ENCODE measurements at places on chromosomes 5 and 9.

- DNase-seq, result no peak
Observed at GRCh38 chr5:12292610-12293204, 388.5 kb upstream of the CTNND2 start.

DNA sequence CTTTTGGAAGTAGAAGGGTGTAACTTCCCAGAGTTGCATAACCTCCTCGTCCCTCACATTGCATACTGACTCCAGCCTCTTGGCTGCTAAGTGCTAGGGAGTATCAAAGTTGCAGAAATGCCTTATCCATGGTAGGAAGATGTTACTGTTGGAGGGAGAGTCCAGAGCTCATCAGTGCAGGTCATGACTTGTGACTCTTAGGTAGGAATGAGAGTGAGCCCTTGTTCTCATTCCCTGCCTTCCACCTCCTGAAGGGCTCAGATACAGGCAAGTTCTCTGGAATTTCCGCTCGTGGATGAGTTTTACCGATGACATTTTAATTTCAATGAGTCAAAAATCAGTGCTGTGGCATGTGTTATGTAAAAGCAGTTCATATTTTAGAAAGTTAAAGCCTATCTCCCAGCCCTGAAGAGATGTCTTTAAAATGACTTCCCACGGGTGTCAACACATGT, 17.0 kb downstream of the IRX1 start:
- DNase-seq, result no peak

DNA sequence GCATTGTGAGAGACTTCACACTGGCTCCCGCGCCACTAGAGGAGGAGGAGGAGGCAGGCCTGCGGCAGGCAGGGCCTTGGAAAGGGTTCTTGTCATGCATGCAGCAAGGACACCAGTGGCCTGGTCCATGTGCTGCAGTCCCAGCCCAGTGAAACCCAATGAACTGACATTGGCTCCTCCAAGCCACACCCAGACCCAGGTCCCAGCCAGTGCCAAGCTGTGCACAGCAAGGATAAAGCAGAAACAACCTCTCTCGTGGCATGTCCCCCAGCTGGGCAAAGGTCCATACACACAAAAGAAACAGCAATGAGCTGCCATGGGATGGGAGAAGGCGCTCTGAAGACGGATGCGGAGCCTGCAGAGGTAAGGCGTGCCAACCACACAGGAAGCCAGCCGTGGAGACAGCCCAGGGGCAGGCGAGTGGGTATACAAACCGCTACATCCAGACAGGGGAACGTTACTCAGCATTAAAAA, 89.2 kb downstream of the SEMA4D start:
- DNase-seq, result peak; percentile 55

DNA sequence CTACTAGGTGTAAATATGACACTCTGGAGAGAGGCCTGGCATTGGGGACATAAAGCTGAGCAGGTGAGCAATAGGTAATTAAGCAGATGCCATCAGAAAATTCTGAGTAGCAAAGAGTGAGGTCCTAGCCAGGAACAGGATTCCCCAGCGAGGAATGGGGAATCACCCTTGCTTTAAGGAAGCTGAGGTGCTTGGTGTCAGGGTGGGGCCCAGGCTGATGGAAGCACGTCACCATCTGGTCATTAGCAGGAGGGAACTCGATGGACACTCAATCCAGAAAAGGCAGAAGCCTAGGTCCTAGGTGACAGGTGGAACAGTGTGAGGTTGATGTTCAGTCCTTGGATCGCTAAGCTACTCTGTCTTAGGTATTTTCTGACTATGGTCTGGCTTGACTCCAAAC, 562.7 kb upstream of the DAP start:
- DNase-seq, result no peak

DNA sequence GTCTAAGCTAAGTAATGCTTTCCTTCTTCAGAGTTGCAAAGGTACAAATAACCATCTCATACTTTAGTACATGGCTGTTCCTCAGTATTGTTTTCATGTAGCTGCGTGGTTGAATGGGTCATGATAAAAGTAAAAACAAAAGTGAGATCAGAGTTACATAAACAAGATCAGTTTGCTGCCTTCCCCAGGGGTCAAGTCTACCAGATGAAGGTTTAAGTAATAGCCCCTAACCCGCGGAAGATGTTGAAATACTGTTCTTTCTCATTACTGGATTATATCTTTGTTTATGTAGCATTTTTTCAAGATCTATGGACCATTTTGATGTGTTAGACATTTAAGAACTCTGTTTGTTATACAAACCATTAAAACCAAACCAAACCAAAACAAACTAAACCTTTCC, 34.1 kb upstream of the ARRDC3 start:
- no peak for DNase-seq

GRCh38 chr5:30040488-30041118, 1152.9 kb upstream of the CDH6 start:
- DNase-seq, result no peak

DNA sequence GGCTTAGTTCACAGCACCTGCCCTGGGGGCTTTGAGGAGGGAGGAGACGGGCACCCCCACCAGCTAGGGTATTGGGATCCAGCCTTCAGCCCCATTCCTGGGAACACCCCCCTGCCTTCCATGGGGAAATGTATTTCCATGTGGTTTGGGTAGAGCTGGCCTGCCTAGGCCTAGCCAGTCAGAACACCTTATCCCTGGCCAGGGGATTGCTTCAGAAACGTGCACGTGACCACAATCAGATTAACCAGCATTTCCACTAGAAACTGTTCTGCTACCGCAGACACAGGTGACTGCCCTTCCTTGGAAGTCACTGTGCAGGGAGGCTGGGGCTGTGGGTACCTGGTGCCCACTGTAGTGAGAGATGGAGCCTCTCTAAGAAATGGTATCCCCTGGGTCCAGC, 14.0 kb downstream of the BBLN start:
- no peak for DNase-seq

- DNase-seq, result no peak
Observed at GRCh38 chr5:150206098-150206778, 16.4 kb downstream of the SLC6A7 start.

- DNase-seq, result no peak
Observed at GRCh38 chr9:86575825-86576525, 221.8 kb upstream of the TUT7 start.

DNA sequence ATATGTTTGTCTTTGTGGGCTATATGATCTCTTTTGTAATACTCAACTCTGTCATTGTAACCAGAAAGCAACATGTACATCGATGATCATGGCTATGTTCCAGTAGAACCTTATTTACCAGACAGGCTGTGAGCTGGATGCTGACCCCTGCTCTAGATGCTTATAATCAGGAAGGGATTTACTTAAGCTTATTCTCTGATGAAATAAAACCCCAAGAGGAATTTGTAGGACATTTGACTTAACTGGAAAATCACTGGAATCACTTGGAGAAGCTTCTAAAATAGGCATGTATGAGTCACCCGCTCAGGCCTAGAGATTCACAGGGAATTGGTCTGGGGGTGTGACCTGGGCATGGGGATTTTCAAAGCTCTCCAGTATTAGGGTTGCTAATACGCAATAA, 285.8 kb upstream of the ZNF608 start:
- DNase-seq, result no peak

DNA sequence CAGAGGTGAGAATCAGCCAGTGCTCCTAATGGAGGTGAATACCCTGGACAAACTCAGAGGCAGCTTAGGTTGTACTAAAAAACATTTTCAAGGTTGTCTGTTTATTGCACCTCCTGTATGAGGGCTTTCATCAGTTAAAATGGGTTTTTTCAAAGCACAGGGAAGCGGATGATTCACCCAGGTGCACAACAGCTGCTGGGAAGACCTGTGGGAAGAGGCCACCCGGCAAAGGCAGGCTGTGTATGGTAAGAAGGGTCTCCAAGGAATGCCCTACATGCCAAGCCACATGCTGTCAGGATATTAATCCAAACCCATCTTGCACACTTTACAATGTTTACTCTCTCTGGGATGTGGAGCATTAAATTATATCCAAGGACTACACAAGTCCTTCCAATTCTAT, 14.7 kb downstream of the SIL1 start:
- no peak for DNase-seq

DNA sequence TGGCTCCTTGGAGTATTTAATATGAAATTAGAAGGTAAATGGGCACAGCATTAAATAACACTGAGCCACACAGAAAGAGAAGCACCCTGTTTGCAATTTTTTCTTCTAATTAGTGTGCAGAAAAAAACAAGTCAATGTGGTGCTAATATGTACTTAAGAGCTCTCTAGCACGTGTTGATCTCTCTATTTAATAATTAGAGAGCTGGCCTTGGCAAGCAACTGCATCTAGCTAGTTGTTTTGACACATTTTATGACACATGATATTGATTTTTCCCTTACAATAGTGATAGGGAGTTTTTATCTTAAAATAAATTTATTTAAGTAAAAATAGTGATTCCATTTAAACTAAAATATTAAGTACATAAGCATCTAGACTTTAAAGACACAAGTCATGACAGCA, 54.5 kb upstream of the NUDT12 start:
- DNase-seq, result no peak

DNA sequence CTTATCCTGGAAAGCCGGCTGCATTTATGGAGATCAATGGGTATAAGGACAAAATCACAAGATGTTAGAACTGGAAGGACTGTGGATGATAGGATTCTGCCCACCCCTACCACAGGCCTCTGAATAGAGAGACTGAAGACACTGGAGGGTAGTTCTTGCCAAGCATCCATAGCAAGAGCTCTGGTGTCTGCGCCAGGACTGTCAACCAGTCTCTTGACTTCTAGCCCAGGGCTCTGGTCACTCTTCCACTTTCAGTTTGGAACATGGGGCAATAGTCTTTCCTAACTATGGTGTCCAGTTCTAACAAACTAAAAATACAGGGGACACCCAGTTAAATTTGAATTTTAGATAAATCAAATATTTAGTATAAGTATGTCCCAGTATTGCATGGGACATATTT, 23.4 kb downstream of the LARP1 start:
- DNase-seq, result no peak

- no peak for DNase-seq
Observed at GRCh38 chr9:2208991-2209390, 193.8 kb downstream of the SMARCA2 start.

DNA sequence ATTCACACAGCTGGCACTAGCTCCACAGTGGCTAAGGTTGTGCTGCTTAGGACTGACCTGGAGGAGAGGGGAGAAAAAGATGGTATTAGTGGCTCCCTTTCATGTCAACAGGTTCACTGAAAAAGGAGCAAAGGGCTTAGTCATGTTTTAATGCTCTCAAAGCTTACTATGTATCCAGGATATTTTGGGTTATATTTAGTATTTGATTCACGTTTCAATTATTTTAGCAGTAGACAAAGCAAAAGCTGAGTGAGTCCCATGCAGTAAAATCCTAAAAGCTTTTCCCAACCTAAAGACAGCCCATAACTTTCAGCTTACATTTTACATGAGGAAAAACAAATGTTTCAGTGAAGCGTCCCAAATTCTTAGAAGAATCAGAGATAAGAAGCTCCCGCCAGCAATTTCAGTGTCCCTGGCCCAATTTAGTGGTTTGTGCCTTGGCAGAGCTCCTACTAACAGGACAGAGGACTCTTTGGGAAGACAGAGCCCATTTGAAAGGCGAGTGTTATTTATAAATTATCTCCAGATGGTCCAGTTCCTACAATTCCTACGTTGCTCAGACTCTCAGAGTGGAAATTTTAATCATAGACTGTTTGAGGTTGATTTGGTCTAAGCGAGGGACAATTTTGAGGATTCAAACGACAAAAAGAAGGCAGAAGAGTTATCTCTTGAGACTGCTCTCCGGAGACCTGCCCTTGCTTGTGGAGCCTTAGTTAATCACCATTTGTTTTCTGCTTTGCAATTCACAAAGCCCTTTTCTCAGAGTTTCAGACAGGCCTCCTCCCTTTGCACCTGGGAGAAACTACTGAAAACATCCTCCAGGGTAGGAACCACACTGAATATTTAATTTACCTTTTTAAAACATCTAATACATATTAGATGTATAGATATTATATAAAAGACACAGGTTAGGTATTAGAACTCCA, 225.0 kb upstream of the ANKRD55 start:
- DNase-seq, result no peak

- DNase-seq, result no peak
Observed at GRCh38 chr5:164504141-164504772, 998.8 kb downstream of the MAT2B start.

GRCh38 chr9:75930730-75931321, 40.4 kb downstream of the PCSK5 start:
- DNase-seq, result no peak

DNA sequence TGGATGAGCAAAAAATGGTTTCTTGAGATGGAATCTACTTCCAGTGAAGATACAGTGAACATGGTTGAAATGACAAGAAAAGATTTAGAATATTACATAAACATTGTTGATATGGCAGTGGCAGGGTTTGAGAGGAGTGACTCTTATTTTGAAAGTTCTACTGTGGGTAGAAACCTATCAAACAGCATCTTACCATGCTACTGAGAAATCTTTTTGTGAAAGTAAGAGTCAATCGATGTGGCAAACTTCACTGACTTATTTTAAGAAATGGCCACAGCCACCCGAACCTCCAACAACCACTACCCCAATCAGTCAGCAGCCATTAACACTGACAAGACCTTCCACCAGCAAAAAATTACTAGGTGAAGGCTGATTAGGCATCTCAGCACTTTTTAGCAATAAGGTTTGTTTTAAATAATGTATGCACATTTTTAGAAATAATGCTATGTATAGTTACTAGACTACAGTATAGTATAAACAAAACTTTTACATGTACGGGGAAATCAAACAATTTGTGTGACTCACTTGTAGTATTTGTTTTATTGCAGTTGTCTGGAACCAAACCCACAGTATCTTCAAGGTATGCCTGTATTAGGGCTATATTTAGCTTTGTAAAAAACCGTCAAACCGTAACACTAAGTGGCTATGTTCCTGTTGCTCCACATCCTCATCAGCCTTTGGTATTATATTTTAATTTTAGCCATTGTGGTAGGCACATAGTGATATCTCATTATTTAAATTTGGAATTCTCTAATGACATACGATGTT, 30.6 kb upstream of the ADAMTS6 start:
- no peak for DNase-seq

DNA sequence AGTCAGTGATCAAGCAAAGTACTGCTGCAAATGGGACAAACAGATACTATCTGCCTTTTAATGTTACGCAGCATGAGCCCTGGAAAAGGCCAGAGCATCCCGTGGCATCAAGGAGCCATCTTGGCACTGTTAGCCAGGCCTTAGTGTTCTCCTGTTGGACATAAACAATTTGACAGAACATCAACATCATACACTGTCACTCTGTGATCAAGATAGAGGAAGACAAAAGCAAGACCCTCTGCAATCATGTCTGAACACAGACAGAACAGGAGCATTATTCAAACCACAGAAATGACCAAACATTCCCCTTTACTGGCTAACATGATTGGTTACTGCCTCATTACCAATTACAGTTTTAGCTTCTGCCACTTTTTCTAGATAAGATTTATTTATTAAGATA, 21.2 kb upstream of the ROPN1L start:
- no peak for DNase-seq
